Muscle of leg (tissue), 16 donors: ENCODE measurements at places on chromosomes 12 and 14.

- no peak for DNase-seq
Observed at GRCh38 chr12:47350062-47350408, 270.3 kb upstream of the AMIGO2 start.

- no peak for DNase-seq
Observed at GRCh38 chr14:29077916-29078315, 311.3 kb downstream of the FOXG1 start.

GRCh38 chr12:130117233-130117632, 45.0 kb upstream of the FZD10 start:
- peak; percentile 53 for DNase-seq

- no peak for DNase-seq
Observed at GRCh38 chr14:94569381-94570001, 8.2 kb downstream of the SERPINA4 start.

DNA sequence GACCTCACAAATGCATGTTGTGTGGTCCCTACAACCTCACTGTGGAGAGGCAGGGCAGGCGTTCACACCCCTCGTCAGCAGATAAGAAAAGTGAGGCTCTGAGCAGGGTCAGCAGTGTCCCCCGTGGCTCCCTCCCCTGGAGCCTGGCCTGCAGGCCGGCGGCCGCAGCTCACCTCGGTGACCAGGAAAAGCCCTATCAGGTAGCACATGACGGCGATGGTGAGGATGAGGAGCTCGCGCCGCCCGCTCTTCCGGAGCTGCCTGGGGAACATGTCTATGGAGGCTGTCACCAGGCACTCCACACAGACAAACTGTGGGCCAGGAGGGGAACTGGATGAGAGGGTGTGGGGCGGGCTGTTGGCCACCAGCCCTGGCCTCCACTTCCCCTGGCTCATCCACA, 18.0 kb downstream of the SLC6A12 start:
- no peak for DNase-seq

DNA sequence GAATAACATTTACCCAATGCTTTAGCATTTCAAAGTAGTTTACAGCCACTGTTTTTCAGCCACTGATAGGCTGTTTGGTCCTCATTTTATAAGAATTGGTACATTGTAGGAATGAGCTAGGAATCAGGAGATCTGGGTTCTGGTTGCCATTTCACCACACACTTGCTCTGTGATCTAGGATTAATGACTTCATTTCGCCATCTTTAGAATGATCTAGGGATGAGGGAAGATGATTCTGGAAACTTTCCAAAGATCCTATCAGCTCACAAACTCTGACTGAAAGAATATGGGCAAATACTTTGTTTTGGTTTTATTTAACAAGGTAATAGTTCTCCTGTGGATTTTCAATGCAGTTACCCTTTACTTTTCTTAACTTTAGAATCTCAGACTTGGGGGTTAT, 155.0 kb downstream of the GCH1 start:
- DNase-seq: no peak
